PC-9 (cell line): ENCODE measurements at places on chromosomes 1 and 21. TPM values are rescaled to one million over a fixed set of nuclear protein-coding genes. Genes with fewer than 3 reads are reported as not detected.

LPAR3 gene
- not detected in 2 replicates for total RNA-seq

DNA sequence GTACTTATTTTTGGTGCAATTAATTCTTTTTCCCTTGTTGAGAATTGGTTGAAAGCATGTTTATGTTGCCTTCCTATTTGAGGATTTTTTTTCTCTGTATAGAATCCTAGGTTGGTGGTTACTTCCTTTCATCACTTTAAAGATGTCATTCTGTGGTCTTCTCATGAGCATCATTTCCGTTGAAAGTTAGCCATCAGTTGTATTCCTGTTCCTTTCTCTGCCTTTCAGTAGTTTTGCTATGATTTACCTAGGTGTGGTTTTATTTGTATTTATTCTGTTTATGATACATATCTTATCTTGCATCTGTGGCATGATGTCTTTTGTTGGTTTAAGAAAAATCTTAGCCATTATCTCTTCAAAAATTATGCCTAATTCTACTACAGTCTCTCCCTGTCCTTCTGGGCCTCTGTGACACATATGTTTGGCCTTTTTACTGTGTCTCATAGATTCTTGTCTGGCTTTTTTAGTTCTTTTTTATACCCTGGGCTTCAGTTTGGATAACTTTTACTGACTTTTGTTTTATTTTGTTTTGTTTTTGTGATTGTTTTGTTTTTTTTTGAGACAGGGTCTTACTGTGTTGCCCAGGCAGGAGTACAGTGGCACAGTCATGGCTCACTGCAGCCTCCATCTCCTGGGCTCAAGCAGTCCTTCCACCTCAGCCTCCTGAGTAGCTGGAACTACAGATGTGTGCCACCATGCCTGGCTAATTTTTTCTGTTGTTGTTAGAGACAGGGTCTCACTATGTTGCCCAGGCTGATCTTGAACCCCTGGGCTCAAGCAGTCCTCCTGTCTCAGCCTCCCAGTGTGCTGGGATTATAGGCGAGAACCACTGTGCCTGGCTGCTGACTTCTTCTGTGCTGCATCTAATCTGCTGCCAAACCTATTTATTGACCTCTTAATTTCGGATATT, 24.1 kb downstream of the PTGFRN start:
- no peak for DNase-seq

- DNase-seq, result peak; percentile 79
Observed at GRCh38 chr1:225735252-225736149, 42.1 kb upstream of the SRP9 start.

DNA sequence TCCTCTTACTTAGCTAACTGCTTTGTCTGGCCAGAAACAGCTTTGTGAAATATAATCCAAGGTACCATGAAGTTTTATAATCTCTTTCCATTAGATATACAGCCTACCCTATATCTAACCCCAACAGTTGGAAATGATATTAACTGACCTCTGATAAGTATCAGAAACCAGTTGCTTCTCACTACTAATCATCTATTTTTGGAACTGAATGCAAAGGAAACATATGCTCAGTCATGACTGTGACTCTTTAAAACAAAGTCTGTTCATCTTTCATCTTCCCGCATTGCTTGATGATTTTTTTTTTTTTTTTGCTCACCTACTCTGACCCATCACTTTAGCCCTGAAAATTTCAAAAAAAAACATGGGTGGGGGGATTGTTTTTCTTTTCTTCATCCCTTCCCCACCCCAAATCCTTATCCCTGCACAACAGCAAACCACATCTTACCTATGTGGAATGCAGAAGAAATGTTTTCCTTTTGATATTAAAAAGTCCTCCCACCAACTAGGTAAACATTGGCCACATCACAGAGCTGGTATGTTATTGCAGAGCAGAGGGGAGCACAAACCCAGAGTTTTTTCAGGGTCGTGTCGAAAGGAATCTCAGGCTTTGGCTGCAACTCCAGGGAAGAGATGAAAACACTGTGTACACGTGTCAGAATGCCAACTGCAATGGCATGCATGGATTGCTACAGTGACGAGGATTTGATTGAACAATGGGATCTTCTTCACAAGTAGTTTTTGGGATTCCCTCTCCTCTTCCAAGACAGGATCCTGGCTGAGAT, 137.3 kb downstream of the SLC30A10 start:
- no peak for DNase-seq

DNA sequence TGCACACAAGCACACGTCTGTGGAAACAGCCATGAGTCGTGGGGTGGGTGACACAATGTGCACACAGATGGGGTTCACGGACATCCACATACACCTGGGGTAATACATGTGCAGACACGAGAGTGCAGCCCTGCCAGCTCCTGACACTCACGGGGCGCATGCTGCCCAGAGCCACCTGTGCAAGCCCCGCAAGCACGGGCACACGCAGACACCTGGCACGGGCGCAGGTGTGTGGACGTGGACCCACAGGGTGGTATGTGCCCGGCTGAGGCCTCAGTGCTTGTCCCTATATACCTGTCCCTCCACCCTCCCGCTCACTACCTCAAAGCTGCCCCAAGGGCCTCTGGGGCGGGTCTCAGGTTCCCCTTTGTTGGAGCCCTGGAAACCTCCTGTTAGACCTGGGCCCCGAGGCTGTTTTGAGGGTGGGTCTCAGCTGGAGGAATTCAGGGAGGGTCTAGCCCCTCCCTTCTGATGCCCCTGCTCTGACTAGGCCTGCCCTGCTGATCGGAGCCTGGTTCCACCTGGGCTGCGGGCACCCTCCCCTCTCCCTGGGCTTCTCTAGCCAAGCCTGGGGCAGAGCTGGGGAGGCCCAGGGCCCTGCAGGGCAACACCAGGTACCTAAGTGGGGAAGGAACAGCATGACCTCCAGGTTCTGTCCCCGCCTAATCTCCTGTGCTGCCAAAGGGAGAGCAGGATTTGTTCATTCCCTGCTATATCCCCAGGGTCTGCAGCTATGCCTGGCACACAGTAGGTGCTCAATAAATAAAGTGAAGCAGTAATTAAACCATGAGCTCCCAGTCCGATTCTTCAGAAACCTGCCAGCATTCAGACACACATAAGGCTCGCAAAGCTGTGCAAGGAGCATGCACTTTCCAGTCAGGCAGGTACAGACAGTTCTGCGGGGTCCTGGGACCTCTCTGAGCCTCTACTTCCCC, 49.1 kb downstream of the DMRTB1 start:
- DNase-seq, result no peak

DNA sequence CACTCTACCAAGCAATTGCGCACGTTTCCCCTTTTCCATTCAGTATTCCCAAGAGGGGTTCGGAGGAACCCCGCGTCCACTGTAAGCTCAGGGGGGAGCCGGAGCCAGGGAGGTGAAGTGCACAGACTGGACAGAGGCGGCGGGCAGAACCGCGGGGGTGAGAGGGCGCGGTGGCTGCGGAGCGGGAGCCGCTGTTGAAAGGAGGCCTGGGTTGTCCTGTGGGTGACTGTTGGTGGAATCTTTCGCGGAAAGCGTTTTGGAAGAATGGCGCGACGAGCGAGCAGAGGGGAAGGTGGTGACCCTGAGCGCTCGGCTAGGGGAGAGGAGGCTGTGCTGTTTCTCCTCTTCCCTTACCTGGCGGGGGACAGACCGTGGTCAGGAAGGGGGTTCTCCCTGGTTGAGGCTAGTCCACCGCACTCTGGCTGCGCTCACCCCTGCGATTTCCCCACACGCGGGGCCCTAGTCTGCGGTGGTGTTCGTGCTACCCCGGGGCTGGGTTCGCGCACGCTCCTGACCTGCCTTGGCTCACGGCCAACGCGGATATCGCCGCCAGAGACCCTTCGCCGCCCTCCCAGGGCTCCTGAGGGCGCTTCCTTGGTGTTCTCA, 92.8 kb downstream of the PRKAB2 start:
- no peak for DNase-seq

DNA sequence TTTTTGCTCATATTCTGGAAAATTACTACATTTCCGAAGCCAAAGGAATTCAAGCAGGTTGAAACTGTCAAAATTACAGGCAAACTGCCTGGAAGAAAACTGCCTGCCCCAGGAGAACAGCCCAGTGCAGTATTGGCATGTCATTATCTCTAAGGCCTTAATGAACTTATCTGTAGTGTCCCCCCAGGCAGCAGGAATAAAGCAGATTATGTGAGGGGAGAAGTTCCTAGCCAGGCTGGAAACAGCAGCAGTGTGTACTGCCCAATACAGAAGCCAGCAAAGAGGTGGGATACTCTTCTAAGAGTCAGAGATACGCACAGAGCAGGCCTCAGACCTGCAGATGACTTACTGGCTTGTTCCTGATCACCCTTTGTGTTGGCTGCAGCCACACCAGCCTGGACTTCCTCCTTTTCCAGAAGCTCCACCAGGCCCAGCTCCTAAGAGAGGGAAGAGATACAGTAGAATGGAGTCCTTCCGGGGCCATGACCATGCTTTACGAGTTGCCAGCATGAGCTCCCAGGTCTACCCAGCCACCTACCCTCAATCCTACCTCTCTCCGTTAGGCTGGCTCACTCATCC, 11.7 kb downstream of the IQGAP3 start:
- no peak for DNase-seq

- DNase-seq, result no peak
Observed at GRCh38 chr21:29763674-29764073, 176.1 kb downstream of the GRIK1 start.

DNA sequence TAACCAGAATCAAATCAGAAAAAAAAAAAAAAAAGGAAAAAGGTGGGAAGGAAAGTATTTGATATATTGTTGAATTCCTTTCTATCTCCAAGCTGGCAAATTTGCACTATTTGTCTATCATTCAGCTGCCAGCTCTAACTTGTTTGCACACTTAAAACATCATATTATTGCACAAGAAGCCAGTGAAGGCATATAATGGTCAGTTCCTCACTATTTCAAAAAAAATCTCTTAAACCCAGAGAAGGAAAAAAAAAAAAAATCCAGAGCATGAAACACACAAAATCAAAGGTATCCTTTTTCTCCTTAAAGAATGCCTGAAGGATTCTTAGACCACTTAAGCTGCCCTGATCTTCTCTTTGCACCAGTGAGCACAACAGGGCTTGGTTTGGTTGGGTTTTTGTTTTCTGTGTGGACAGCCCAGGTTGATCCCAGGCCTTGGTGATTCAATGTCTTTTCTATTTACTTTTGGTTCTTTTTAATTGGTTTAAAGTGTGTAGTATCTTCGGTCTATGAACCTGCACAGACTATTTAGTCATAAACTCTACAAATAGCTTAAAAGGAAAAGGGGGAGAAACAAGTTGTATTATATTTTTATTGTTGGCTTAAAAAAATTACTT, 40.2 kb downstream of the DUSP10 start:
- no peak for DNase-seq

DNA sequence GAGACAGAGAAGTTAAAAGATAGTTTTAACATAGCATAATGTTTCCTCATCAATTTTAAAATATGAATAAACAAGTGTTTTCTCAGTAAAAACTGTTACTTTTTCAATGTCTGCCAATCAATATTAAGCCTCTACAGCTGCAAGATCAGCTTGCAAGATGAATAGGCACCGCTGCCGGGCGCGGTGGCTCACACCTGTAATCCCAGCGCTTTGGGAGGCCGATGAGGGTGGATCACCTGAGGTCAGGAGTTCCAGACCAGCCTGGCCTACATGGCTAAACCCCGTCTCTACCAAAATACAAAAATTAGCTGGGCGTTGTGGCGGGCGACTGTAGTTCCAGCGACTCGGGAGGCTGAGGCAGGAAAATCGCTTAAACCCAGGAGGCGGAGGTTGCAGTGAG, 54.8 kb upstream of the SH3GLB1 start:
- no peak for DNase-seq
